OCI-LY7 (cell line): ENCODE measurements at places on chromosomes 12 and 14.

GRCh38 chr14:64956697-64957406, 14.3 kb upstream of the GPX2 start:
- no peak for DNase-seq

GRCh38 chr12:109770861-109771670, 57.4 kb downstream of the FAM222A start:
- no peak for DNase-seq

DNA sequence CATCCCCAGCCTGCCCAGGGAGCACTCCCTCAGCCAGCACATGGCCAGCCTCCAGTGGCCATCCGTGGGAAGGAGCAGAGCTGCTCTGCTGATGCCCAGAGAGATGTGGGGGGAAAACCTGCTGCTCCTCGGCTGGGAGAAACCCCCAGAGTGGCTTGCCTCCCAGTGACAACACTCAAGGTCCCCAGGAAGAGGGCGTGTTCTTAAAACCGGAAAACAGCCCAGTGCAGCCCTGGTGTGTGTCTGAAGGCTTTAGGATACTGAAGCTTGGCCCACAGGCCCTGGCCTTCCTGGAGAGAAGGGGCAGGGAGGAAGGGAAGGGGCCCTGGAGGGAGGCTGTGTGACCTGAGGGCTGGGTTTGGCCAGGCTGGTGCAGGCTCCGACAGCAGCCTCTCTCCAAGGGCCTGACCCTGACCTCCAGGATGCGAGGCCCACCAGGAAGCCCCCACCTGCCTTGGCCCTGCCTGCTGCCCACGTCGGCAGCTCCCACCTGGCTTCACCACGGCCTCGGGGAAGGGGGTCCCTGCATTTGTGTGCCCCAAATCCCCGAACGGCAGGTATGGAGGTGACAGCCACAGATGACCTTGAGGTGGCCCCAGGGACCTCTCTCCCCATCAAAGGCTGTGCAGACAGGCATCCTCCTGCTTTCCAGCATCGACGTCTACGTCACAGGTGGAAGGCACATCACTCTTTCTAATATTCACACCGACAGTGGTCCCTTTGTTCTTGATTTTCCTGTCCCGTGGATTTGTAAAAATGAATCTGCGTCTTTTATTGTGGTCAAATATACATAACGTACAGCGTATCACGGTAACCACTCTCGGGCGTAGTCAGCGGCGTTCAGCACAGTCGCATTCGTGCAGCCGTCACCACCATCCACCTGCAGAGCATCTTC, 190.0 kb upstream of the C14orf180 start:
- peak; percentile 20 for DNase-seq

DNA sequence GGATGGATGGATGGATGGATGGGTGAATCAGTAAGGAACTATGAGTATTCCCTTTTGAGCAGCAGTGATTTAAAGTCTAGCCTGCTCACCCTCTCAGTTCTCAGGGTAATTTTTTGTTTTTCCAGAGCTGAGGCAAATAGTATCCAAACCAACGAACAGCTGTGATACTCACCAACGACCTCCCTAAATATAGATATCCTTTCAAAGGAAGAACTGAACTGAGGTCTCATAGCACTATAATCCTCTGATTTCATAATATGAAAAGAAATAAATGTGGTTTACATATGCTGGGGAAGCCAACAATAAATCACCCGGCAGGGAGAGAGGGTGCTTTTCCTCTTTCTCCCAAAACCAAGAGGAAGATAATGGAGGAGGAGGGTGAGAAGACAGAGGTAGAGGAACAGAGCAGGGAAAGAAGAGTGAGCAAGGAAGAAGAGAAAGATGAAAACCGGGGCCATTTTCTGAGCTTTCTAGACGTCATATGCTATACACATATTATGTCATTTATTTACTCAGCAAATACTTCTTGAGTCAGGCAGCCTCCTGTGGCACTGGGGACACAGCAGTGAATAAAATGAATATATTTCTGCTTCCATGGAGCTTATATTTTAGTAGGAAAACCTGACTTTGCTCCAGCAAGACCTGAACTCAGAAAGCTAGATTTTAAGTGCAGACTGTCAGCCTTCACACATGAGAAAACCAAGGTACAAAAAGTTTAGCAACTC, 710.7 kb upstream of the TBX3 start:
- DNase-seq: no peak

GRCh38 chr14:52277552-52277951, 10.1 kb downstream of the PTGDR start:
- DNase-seq: no peak

- DNase-seq: no peak
Observed at GRCh38 chr12:53340398-53340797, 4.2 kb upstream of the SP7 start.

DNA sequence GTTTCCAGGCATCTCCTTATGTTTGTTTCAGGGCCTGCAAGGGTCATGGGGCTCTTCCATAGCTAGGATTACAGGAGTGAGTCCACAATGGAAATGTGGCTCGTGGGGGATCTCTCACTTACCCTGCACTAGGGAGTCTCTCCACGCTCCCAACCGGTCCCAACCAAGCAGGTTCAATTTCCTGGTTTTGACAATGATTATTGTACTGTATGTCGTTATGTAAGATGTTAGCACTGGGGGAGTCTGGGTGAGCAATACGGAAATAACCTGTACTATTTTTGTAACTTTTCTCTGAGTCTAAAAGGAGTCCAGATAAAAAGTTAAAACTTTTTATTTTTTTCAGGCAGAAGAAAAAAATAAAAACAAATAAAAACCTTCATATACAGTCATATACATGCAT, 325.7 kb upstream of the RGS6 start:
- DNase-seq: no peak

DNA sequence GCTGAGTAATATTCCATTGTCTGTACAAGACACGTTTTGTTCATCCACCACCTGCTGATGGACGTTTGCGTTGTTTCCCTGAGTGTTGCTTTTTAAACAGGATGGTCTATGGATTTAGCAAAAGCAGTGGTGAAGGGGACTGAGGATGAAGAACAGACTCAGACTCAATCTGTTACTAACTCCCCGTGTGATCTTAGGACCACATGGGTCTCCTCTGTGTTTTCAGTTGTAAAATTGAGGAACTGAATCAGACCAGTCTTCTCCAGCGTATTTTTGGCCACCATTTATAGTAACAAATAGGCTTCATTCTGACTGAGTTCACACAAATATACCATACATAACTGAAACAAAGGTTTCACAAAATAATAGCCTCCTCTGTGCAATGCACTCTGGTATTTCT, 85.6 kb downstream of the FOXN3 start:
- DNase-seq: peak; percentile 81

GRCh38 chr12:6200256-6201212, at the start of gene CD9:
CD9 (plus strand) TSS chr12:6200400; CDS start chr12:6200500, 100 bp downstream.
- DNase-seq: no peak

DNA sequence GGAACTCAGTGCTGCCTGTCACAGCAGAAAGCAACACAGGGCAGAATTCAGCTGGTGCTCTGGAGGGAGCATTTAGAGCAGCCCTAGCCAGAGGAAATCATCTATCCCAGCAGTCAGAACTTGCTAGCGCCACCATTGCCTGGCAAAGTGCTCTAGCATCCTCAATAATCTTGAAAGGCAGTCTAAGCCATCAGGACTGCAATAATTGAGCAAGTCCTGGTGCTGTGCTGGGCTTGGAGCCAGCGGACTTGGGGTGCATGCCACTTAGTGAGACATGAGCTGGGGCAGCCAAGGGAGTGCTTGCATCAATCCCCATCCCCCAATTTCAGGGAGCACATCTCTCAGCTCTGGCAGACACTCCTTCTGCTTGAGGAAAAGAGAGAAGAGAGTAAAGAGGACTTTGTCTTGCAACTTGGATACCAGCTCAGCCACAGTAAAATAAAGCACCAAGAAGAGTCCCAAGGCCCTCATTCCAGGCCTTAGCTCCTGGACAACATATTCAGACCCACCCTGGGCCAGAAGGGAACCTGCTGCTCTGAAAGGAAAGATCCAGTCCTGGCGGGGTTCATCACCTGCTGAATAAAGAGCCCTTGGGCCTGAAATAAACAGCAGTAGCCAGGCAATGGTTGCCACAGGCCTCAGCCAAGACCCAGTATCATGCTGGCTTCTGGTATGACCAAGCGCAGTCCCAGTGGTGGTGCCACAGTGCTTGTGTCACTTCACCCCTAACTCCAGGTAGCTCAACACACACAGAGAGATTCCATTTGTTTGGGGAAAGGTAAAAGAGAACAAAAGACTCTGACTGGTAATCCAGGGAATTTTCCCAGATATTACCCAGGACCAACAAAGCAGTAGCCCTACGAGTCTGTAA, 44.5 kb upstream of the ZDHHC17 start:
- DNase-seq: no peak

- DNase-seq: peak; percentile 77
Observed at GRCh38 chr12:116977465-116978380, 67.0 kb downstream of the FBXW8 start.

GRCh38 chr14:90483571-90483974, 86.7 kb downstream of the CALM1 start:
- DNase-seq: no peak

DNA sequence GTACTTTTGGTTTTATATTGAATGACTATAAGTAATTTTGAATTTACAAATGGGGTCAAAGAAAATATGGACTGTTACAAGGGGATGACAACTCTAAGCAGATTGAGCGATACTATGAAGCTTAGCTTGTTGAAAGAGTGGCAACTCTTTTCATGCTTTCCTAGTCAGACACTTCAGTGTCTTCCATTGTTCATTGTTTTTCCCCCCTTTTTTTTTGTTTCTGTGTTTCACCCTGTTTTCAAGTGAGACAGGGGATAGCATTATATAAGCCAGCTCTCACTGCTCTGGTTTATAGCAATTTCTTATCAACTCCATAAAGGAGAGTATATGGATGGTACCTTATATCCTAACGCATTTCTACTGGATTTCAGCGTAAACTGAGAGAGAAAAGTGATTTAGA, 24.6 kb downstream of the PEBP1 start:
- DNase-seq: no peak

GRCh38 chr12:107241411-107241810, 148.1 kb upstream of the CRY1 start:
- no peak for DNase-seq

GRCh38 chr14:103124501-103125001, 1.3 kb downstream of the TNFAIP2 start:
- DNase-seq: no peak

GRCh38 chr14:54856152-54856551, 46.5 kb downstream of the GCH1 start:
- no peak for DNase-seq

GRCh38 chr14:24908592-24909236, 141.2 kb downstream of the STXBP6 start:
- DNase-seq: no peak

DNA sequence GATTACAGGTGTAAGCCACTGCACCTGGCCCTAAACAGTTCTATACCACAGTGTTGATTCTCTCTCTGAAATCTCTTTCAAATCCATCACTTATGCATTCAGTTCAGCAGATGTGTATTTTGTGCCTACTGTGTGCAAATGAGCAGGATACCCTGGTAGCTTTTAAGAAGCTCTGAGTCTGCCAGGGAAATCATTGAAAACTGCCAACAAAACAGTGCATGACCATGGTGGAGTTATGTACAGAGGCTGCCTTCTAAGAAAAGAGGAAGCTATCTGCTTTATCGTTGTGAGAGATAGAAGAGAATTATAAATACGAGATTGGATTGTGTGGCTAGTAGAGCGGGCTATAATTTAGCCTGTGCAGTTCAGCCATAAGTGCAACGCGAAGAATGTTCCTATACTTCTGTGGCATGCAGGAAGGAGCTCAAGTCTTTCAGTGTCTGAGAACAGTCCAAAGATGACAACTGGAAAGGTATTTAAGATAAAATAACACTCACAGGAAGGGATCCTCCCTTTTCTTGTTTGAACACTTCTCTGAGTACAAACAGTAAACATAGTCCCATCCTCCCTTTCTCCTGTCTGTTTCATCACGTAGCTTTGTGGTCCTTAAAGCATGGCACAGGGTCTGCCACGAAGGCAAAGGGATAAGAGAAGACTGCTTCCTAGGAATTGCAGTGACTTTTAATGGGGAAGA, 4.3 kb downstream of the DIP2B start:
- DNase-seq: no peak

- no peak for DNase-seq
Observed at GRCh38 chr12:126182619-126183236, 1117.5 kb downstream of the AACS start.

DNA sequence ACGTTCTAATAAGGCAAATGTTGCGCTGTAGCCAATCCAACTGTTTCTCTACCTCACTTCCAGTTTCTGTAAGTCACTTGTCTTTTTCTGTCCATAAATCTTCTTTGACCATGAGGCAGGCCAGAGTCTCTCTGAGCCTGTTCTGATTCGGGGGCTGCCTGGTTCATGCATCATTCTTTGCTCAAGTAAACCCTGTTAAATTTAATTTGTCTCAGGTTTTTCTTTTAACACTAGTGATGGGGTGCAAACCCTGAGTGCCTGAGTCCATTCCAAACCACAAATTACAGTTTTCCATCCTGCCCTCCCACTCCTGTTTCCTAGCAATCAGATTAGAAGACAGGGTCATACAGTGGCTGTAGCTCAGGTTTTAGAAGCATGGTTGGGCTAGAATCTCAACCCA, 41.9 kb downstream of the VWF start:
- DNase-seq: no peak

DNA sequence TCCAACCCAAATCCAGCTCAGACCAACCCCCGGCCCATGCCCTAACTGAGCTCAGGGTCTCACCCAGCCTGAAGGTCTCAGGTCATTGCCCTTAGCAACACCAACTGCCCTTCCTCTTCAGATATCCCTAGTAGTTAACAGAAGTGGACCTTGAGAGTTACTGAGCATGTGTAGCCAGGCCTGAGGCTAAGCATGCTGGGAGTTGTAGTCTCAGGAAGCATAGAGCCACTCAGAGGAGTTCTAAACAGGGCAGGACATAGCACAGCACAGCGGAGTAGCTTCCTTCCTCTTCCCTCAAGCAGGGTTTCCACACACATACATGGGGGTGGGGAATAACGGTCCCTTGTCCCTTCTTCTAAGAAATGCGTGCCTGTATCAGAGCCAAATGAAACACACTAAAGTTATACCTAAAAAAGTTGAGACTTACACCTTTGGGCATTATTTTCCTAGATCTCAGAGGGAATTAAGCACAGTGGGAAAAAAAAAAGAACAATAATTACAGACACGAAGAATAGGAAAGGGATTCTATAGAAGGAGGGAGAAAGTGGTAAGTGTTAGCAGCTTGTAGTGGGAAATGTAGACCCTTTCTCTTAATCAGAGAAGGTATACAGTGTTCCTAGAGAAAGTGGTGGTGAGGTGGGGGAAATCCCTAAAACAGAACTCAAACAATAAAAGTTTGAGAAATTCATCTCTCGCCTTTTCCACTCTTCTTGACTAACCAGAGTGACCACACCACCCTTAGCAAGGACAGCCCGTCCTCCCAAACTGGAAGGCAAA, 4.4 kb downstream of the KMT2D start:
- DNase-seq: peak; percentile 82

GRCh38 chr14:98724734-98725133, 547.3 kb downstream of the BCL11B start:
- DNase-seq: no peak
